Stimulated activated CD4-positive, alpha-beta T cell treated with anti-CD3 and anti-CD28 coated beads, TNF-alpha, amount 100 ng/mL, for 1 hour (primary cell): ENCODE measurements at places on chromosomes 5 and 9.
A peak's percentile ranks its signal among the peaks of the same experiment; 100 is the strongest.

DNA sequence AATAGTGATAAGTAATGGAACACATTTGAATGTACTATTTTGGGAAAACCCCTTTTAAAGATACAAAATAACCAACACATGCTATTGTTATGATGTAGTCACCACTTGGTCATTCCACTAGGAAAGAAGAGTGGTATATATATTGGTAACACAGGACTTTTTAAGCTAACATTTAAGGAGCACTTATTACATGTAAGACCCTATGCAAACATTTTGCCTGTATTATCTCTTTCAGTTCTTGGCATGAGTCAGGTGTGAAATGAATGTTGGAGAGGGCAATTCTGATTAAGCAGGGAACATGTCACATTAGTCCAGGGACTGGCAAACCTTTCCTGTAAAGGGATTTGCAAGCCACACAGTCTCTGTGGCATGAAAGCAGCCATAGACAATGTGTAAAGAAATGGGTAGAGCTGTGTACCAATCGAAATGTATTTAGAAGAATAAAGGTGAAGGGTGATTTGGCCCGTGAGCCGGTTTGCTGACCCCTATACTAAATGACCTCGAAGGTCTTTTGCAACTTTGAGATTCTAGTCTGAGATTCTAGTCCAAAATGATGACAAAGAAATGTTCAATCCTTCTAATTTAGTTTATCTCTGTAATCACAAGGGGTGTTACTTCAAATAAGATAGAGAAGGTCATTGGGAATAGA lies 15.3 kb downstream of the ABLIM3 start:
- no peak for DNase-seq

- no peak for DNase-seq
These were observed 214.7 kb downstream of the GAS1 start for GRCh38 chr9:86732514-86733171.

DNA sequence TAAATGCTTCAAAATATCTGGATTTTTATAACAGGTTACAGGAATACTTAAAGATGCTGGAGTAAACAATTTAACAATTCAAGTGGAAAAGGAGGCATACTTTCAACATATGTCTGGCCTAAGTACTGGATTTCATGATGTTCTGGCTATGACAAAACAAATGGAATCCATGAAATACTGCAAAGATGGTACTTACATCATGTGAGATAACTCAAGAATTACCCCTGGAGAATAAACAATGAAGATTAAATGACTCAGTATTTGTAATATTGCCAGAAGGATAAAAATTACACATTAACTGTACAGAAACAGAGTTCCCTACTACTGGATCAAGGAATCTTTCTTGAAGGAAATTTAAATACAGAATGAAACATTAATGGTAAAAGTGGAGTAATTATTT lies 35.6 kb downstream of the SLC30A5 start:
- no peak for DNase-seq

DNA sequence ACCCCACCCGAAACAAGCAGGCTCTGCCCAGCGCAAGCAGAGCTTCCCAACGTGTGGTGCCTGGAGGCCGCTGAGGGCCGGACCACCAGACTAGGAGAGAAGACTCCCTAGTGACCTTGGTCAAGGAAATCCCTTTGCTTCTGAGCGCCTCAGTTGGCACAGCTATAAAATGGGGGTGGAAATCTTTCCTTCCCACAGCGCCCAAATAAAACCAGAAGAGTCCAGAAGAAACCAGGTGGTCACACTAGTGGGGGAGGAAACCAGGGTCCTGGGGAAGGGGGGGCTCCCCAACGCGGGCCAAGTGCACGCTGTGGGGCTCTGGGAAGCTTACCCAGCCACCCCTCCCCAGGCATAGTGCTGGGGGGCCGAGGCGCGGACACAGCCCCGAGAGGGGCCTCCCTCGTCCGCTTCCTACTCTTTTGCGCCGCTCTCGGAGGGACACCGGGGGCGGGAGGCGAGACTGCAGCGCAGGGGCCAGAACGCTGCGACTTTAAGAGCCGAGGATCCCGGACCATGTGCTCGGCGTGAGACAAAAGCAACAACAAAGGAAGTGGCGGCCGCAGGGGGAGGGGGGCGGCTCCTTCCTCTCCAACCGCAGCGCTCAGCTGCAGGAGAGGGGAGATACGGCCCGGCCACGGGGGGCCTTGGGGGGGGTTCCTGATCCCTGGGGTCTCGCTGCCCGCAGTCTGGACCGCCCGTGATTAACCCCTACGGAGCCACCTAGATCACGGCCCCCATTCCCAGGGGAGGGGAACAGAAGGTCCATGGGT lies 885 bp downstream of the RNF44 start:
- DNase-seq, result peak; percentile 67

DNA sequence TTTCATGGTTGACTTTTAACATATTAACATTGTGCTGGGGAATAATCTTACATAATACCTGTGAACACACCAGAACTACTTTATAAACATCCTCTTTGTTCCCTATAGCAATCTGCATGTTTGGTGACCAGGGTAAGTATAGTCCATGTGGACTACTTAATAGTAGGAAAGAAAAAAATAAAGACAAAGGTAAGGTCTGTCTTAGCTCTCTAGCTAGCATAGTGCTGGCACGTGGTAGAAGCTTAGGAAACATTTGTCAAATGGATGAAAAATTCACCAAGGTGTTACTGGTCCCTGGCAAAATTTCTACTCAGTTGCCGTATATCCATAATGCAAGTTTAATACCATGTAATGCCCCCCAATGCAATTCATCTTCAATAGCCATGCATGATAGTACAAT lies 78.6 kb upstream of the ABCA1 start:
- no peak for DNase-seq

- no peak for DNase-seq
These were observed 201.9 kb upstream of the NREP start for GRCh38 chr5:111958851-111959250.

- DNase-seq, result no peak
These were observed 11.4 kb upstream of the GRIN1 start for GRCh38 chr9:137127301-137128157.

DNA sequence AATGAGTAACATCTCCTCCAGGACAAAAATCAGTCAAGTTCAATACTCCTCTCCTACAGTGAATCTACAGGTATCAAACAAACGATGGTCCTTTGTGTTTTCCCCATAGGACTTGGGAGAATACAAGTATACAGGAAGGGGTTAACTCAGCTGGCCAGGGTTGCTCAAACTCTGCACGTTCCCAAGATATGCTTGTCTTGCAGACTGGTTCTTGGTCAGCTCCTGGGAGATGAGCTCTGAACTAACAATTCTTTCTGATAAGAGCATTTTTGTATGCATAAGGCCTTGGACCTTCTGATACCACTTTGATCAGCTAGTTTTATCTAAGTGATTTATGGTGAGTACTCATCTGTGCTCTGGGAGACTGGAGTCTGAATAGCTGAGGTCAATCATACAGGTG lies 42.1 kb downstream of the LOX start:
- DNase-seq, result no peak

DNA sequence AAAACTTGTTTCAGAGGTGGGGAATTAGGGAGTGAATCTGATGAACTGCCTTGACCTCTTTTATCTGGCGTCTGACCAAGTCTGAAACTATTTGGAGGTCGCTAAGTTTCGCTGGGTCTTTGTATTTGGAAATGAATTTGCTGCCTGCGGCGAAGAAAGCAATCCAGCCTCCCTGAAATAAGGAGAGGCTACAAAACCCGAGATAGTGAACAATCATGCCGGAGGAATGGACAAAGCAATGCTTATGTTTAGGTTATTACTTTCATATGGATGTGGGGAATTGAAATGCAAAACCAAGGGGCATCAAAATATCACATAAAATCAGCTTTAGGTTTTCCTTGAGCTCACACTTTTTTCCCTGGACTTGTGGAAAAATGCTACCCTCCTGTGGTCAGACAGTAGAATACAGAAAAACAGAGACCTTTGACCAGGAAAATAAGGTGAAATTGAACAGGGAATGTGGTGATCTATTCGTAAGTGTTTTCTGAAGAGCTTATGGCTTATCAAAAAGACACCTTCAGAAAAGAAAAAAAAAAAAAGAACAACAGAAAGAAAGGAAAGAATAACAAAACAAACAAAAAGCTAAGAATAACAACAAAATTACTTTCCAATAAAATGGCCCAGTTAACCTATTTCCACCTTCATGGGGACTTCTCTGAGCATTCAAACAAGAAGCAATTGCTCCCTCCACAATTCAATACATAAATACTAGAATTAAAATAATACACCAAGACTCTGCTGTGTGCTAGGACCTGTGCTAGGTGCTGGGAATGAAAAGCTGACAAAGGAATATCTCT lies 68.6 kb upstream of the DPYSL3 start:
- no peak for DNase-seq

- DNase-seq, result no peak
These were observed 813 bp upstream of the AGTPBP1 start for GRCh38 chr9:85742597-85742936.

DNA sequence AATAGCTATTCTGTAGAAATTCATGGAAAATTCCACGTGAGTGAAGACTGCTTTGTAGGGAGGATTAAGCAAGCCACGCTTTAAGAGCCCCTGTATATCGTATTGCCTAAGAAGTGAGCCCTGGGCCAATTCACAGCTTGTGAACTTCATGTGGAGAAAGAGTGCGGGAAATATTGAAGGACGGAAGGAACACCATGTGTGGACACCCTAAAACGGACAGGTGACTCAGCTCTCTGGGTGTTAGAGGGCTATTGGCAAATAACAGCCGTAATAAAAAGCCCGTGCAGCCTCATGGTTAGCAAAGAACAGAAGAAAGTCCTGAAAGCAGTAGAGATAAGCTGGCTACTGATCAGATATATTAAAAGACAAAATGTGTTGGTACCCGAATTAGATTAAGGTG lies 26.4 kb downstream of the ZNF366 start:
- no peak for DNase-seq

- peak; percentile 0 for DNase-seq
These were observed 577 bp downstream of the AP3S1 start for GRCh38 chr5:115842089-115842935.

DNA sequence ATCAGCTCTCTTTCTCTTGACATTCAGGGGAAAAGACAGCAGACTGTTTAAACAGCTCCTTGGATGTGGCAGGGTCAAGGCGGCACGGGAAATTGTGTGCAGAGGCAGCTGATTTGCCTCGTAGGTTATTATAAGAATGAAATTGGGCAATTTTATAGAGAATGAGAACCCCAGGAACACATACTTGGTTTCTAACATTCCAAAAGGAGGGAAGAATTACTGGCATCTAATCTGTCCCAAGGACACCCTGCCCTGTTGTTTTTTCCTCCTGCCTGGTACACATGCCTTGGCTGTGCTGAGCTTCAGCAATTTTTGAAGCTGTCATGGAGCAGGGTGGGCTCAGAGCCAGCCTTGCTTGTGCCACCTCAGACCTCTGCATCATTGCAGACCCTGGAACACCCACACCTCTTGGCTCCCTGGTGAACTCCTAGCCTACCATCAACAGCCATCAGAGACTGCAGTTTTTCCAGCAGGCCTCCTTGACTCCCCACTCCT lies 143.6 kb downstream of the BOD1 start:
- no peak for DNase-seq

DNA sequence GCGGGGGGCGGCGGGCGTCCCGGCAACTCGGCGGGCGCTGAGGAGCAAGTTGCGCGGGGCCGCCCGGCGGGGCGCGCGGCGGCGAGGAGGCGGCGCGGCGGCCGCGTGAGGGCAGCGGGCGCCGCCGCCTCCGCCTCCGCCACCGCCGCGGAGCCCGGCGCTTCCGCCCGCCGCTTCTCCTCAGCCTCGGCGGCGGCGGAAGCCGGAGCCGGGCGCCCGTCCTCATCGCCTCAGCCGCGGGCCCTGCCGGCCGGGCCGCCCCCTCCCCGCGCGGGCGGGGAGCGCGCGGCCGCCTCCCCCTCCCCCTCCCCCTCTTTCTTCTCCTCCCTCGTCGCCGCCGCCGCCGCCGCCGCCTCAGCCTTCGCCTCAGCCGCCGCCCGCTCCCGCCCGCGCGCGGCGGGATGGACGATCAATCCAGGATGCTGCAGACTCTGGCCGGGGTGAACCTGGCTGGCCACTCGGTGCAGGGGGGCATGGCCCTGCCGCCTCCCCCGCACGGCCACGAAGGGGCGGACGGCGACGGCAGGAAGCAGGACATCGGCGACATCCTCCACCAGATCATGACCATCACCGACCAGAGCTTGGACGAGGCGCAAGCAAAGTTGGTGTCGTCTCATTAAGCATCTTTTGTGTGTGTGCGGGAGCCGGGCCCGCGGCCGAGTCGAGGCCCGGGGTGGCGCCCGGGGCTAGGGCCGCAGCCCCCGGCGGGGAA lies at the start of gene PBX3:
Gene PBX3, plus strand, starts transcription at position 321 of the 712 bp plus-strand sequence.
- DNase-seq, result no peak

DNA sequence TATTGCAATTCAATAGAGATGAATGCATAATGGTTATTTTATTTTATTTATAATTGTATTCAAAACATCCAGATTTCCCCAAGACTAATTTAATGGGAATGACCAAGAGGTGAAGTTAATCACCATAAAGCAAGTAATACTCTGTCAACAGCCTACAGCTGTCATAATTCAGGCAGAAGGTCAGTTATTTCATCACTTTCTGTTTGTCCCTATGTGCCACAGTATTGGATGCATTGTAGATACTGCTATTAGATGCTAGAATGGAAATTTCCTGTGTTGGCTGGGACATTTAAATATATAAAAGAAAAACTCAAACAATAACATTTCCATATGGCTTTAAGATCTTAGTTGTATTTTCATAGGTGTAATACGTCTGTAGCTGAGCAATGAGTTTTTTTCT lies 56.7 kb upstream of the MINAR2 start:
- DNase-seq, result no peak

DNA sequence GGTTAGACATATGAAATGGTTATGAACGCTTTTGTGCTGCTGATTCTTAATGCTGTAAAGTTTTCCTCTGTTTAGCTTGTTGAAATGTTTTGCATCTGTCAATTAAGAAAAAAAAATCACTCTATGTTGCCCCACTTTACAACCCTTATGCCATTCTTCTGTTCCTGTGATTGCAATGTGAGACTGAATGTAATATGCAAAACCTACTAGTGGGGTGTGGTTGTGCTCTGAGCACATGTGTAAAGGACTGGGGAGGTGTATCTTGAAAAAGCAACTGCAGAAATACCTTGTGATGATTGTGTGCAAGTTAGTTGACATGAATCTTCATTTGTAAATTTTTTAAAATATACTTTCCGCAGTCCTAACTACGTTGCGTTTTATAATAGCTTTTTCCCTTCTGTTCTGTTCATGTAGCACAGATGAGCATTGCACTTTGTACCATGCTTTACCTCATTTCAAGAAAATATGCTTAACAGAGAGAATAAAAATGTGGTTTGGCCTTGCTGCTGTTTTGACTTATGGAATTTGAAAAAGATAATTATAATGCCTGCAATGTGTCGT lies 357.0 kb upstream of the PIK3R1 start:
- DNase-seq, result no peak

- no peak for DNase-seq
These were observed 176.2 kb downstream of the DENND1A start for GRCh38 chr9:123753669-123754258.

GRCh38 chr5:169085212-169085611 lies 215.7 kb downstream of the SLIT3 start:
- DNase-seq, result no peak

GRCh38 chr5:143155455-143155854 lies 248.0 kb downstream of the NR3C1 start:
- no peak for DNase-seq
